ENCODE measurements at places on chromosomes 16 and 17. TPM values are rescaled to one million over a fixed set of nuclear protein-coding genes. Genes with fewer than 3 reads are reported as not detected.
A peak's percentile ranks its signal among the peaks of the same experiment; 100 is the strongest.

PIRT gene
- total RNA-seq = not detected

C16orf89 gene
- 0.38 TPM for total RNA-seq

TBC1D3D gene
- total RNA-seq = 0.57 TPM

SMIM5 gene
- total RNA-seq = 7.4 TPM

MRTFB gene
- total RNA-seq = 77.8 TPM

KRTAP9-4 gene
- not detected for total RNA-seq

ZDHHC1 gene
- 2.8 TPM for total RNA-seq

ABCC3 gene
- total RNA-seq = 20.9 TPM

DNA sequence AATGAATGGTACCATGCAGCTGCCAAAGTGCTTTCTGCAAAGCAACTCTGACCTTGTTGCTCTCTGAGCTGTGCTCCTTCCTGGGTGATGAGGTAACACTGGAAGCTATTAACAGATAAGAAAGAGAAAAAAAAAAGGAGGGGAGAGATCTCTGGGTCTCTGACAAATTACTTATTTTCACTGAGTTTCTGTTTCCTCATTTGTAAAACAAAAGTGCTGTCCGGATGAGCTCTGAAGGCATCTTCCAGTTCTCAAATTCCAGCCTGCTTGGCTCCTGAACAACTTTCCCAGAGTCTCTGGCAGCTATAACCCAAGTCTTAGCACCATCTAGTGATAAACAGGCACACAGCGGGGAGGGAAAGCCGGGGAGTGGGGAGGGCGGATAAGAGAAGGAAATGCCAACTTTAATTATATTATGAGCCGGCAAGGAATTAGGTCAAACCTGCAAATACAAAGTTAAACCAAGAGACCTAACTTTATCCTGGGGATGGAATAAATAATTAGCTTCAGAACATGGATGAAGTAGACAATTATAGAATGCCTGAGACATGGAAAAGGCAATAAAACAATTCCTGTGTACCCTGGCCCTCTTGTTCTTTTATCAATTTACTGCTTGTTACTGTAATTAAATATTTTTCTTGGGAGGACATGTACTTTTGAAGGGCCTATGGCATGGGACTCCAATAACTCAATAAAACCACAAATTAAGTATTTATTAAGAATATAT, 61.3 kb upstream of the KIFC3 start:
- DNase-seq = no peak
- peaks cover 13% of the 10 kb centered on the region for H3K4me1 ChIP-seq
- H3K36me3 ChIP-seq = no peaks in the 10 kb centered on the region
- H3K27ac ChIP-seq = no peak overlapping the region

DNA sequence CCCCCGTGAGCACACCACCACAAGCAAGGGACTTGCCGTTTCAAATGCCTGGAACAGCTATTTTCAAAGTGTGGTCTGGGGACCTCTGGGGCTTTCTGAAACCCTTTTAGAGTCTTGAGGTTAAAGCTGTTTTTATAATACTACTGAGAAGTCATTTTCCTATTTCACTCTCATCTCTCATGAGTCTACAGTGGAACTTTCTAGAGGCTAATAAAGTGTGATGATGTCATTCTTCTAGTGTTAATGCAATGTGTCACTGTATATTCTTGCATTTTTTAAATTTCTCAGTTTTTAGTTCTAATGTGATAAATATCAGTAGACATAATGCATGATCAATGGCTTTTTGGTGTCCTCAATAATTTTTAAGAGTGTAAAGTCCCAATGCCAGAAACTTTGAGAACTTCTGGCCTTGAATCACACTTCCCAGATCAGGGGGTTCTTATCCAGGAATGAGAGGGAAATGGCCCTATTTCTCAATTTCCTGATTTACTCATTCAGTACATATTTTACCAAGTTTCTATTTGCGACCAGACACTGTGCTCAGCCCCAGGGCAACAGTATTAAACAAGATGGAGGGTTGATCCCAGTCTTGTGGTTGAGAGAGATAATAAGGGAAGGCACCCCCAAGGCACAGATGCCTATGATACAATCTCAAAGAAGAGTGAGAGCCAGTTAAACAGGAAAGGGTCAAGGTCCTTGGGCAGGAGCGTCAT, 444.0 kb downstream of the HS3ST3B1 start:
- H3K4me3 ChIP-seq = no peak overlapping the region
- no peaks in the 10 kb centered on the region for H3K36me3 ChIP-seq
- no peak overlapping the region for H3K27ac ChIP-seq
- DNase-seq = no peak

- no peak overlapping the region for H3K27ac ChIP-seq
- DNase-seq = no peak
- peaks cover 25% of the 10 kb centered on the region for H3K4me1 ChIP-seq
- H3K4me3 ChIP-seq = no peak overlapping the region
Measured at GRCh38 chr17:39104046-39104445, 47.4 kb downstream of the PLXDC1 start.

- DNase-seq = no peak
- no peaks in the 10 kb centered on the region for H3K36me3 ChIP-seq
- H3K27me3 ChIP-seq = no peaks in the 10 kb centered on the region
- no peaks in the 10 kb centered on the region for H3K4me1 ChIP-seq
Measured at GRCh38 chr17:43350888-43351361, 47.9 kb upstream of the ARL4D start.

DNA sequence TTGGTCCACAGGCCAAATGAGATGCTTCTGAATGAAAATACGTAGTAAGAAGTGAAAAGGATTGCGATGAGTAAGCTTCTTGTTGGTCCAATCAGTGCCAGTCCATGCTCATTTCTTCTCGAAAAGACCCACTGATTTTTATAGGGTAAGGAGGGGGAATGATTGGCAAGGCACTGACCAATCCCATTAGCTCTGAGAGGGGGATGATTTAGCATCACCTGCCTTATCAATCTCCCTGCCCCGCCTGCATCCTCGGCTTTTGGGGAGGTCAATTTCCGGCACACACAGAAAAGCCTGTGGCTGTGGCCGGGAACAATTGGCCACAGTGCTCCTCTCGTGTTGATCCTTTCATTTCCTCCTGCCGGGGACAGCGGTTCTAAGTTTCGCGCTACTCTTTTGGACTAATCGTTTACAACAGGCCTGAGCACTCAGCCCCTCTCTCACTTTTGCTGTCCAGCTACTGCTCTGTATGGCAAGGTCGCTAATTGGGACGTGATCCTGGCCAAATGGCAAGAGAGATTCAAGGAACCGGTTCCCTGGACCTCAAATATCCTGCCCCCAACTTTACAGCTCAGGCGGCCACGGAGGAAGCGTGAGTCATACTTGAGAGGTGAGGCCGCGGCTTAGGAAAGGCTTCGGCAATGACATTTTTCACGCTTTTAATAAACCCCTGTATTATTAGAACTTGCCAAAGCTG, 43.1 kb downstream of the TBX4 start:
- no peak overlapping the region for H3K4me3 ChIP-seq
- H3K4me1 ChIP-seq = peaks cover 5% of the 10 kb centered on the region
- no peak for DNase-seq
- no peaks in the 10 kb centered on the region for H3K27me3 ChIP-seq
- H3K36me3 ChIP-seq = no peaks in the 10 kb centered on the region
- H3K27ac ChIP-seq = no peak overlapping the region

DNA sequence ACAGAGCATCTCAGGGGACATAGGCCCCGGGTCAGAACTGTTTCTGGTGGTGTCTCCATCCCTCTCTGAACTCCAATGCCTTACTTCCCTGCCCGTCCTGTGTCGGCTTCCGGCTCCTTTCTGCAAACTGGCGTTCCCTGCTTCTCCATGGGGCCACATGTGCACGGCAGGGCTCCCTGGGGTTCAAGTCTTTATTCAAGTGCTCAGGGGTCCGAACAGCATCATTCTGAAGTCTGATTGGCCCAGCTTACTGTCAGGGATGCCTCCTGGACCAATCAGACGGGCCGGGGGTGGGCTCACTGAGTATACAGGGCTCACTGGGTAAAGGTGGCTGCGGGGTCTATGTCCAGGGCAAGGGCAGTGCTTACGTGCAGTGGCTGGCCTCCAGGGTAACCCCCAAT, 17.1 kb downstream of the C16orf82 start:
- no peak overlapping the region for H3K4me3 ChIP-seq
- no peaks in the 10 kb centered on the region for H3K4me1 ChIP-seq
- no peaks in the 10 kb centered on the region for H3K36me3 ChIP-seq
- no peaks in the 10 kb centered on the region for H3K27me3 ChIP-seq

- no peak overlapping the region for H3K27ac ChIP-seq
- H3K4me3 ChIP-seq = no peak overlapping the region
- DNase-seq = no peak
- H3K36me3 ChIP-seq = no peaks in the 10 kb centered on the region
- H3K4me1 ChIP-seq = no peaks in the 10 kb centered on the region
Measured at GRCh38 chr16:80174416-80174815, 366.4 kb upstream of the DYNLRB2 start.

GRCh38 chr17:7932483-7932891, 481 bp downstream of the CNTROB start:
- peaks cover 53% of the 10 kb centered on the region for H3K4me1 ChIP-seq
- H3K36me3 ChIP-seq = no peaks in the 10 kb centered on the region
- DNase-seq = no peak
- H3K4me3 ChIP-seq = peak overlapping the region; percentile 87
- no peaks in the 10 kb centered on the region for H3K27me3 ChIP-seq

GRCh38 chr17:2054512-2055291, at the start of gene HIC1:
TSS of gene HIC1 (plus strand) at chr17:2055103. CDS start at chr17:2056691, 1,588 bp downstream.
- H3K36me3 ChIP-seq = no peaks in the 10 kb centered on the region
- peak within 1 kb of the TSS; percentile 93 for H3K27ac ChIP-seq
- H3K27me3 ChIP-seq = peaks cover 9% of the 10 kb centered on the region
- DNase-seq = no peak
- peak within 1 kb of the TSS; percentile 74 for H3K4me3 ChIP-seq
- H3K4me1 ChIP-seq = peaks cover 85% of the 10 kb centered on the region

- peaks cover 13% of the 10 kb centered on the region for H3K4me1 ChIP-seq
- H3K27me3 ChIP-seq = no peaks in the 10 kb centered on the region
- no peak overlapping the region for H3K4me3 ChIP-seq
- no peaks in the 10 kb centered on the region for H3K36me3 ChIP-seq
- DNase-seq = no peak
- H3K27ac ChIP-seq = no peak overlapping the region
Measured at GRCh38 chr17:67417507-67417906, 40.4 kb downstream of the PITPNC1 start.

DNA sequence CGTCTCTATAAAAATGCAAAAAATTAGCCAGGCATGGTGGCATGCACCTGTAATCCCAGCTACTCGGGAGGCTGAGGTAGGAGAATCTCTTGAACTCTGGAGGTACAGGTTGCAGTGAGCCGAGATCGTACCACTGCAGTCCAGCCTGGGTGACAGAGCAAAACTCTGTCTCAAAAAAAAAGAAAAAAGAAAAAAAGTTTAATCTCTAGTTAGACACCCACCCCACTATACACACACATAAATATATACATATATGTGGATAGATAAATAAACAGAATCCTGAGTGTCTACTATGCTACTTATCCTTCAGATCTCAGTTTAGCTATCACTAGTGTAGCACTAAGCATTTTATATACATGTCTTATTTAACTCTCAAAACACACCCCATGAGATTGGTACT, 18.7 kb downstream of the ITGAL start:
- no peaks in the 10 kb centered on the region for H3K4me1 ChIP-seq
- no peak for DNase-seq
- H3K27me3 ChIP-seq = no peaks in the 10 kb centered on the region
- no peak overlapping the region for H3K4me3 ChIP-seq
- H3K27ac ChIP-seq = no peak overlapping the region

- H3K4me3 ChIP-seq = no peak overlapping the region
- peaks cover 6% of the 10 kb centered on the region for H3K4me1 ChIP-seq
- no peak for DNase-seq
- no peaks in the 10 kb centered on the region for H3K27me3 ChIP-seq
- peaks cover 9% of the 10 kb centered on the region for H3K36me3 ChIP-seq
Measured at GRCh38 chr16:70758786-70759185, 42.2 kb downstream of the VAC14 start.

- no peaks in the 10 kb centered on the region for H3K27me3 ChIP-seq
- no peak for DNase-seq
- H3K4me3 ChIP-seq = peak overlapping the region; percentile 77
- peaks cover 28% of the 10 kb centered on the region for H3K36me3 ChIP-seq
- peak overlapping the region; percentile 92 for H3K27ac ChIP-seq
Measured at GRCh38 chr17:13016881-13017654, 759 bp downstream of the ELAC2 start.

GRCh38 chr16:52090080-52090479, 456.9 kb downstream of the TOX3 start:
- DNase-seq = no peak
- H3K27me3 ChIP-seq = no peaks in the 10 kb centered on the region
- no peak overlapping the region for H3K4me3 ChIP-seq
- H3K4me1 ChIP-seq = no peaks in the 10 kb centered on the region
- H3K36me3 ChIP-seq = no peaks in the 10 kb centered on the region

DNA sequence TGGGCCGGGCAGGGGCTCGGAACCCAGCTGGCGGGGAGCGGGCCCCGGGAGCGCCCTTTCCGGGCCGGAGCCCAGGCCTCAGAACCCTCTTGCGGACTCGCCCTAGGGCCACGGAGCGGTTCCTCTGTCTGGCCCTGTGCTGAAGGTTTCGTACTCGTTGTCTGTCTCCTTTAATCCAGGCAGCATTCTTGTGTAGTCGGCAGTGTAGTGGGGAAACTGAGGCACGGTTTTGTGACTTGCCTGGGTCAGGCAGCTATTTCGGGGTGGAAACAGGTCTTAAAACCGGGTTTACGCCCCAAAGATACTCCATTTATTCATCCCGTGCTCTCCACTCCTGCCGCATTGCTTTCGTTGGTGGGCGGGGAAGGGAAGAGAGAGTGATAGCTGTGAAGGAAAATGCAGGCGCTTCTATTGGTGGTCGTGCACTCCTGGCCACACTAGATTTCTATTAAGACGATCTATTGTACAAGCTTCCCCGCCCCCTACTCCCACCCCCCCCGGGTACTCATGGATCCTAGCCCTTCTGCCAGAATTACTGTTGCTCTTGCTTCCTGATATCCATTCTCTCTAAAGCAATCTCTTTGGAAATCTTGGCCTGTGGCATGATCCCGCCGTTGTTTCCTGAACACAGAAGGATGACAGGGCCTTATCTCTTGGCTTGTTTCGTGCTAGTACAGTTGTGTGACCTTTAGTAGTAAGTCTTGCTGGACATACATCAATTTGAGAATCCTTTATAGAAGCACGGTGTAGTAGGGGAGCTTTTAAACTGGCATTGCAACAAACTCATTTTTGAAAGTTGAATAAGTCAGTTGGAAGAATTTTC, 751 bp downstream of the DCAF7 start:
- peak overlapping the region; percentile 91 for H3K27ac ChIP-seq
- H3K4me3 ChIP-seq = peak overlapping the region; percentile 80
- no peaks in the 10 kb centered on the region for H3K27me3 ChIP-seq
- peaks cover 25% of the 10 kb centered on the region for H3K4me1 ChIP-seq

DNA sequence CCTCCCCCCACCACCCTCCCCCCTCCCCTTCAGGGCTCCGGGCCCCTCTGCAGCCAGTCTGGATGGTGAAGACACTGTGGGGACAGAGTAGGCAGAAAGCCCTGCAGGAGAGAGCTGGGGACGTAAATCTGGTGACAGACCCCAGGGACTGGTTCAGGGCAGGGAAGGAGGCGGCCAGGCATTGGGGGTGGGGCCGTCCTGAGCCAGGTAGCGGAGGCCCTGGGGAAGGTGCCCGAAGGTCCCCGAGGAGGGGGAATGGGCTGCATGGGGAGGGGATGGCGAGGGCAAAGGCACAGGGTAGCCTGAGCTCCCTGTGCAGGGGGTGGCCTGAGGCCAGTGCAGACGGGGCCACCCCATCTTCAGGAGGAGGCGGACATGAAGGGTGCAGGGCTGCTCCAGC, 26.3 kb upstream of the CACNA1H start:
- no peak overlapping the region for H3K27ac ChIP-seq
- no peaks in the 10 kb centered on the region for H3K4me1 ChIP-seq
- H3K27me3 ChIP-seq = no peaks in the 10 kb centered on the region
- DNase-seq = no peak
- no peaks in the 10 kb centered on the region for H3K36me3 ChIP-seq

- peak; percentile 39 for DNase-seq
- H3K27ac ChIP-seq = peak overlapping the region; percentile 60
- peaks cover 39% of the 10 kb centered on the region for H3K4me1 ChIP-seq
- H3K4me3 ChIP-seq = no peak overlapping the region
- no peaks in the 10 kb centered on the region for H3K27me3 ChIP-seq
Measured at GRCh38 chr17:45197555-45198334, 23.9 kb upstream of the FMNL1 start.

Measured in esophagus squamous epithelium (tissue), 5 donors.